ENCODE measurements at places on chromosomes 11 and 22.
A peak's percentile ranks its signal among the peaks of the same experiment; 100 is the strongest.

GRCh38 chr22:25966448-25966913 is 202.8 kb upstream of the SEZ6L start:
- no peak for DNase-seq

DNA sequence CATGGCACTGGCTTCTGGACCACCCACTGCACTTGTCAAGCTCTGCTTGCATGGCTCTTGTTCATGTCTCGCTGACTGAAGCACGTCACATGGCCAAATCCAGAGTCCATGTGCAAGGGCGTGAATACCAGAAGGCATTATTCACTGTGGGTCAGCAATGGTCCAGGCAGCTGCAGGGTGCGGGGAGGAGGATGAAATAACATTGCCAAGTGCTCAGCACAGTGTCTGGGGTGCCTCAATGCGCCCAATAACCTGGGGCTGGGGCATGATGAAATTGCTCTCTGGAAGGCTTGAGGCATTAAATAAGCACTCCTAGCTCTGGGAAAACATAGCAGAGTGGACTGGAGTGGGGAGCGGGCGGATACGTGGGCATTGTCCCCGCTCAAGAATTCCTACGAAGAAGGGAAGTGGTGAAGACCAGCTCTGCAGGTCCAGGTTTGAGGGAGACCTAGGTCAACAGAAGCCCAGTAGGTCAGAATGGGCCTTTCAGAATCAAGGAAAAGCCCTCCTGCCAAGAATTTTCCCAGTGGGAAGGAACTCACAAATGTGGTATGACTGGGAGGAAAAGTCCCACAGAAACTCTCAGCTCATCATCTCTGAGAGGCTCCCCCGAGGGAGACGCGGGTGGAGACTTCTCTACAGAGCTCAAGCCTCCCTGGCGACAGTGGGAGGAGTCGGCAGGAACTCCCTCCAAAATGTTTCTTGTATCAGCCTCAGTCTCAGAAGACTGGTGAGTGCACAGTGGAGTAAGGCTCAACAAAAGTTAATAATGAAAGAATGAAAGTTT is 15.3 kb upstream of the ACCSL start:
- peak; percentile 26 for DNase-seq

DNA sequence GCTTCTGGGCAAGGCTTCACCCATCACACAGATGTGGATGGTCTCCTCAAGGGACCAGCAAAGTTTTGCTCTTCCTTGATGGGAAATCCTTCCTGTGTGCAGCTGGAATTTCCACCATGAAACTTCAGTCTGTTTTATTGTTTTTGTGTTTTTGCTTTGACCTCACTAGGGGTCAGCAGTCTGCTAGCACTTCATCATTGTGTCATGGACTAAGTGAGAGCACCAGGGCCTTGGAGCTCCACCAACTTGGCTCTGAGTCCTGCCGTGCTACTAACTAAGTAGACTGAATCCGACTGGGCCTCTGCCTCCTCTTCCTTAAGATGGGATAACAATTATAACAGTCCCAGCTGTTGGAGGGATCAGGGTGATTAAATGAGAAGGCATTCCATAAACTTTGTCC is 305.8 kb upstream of the NCAM1 start:
- DNase-seq: peak; percentile 81

DNA sequence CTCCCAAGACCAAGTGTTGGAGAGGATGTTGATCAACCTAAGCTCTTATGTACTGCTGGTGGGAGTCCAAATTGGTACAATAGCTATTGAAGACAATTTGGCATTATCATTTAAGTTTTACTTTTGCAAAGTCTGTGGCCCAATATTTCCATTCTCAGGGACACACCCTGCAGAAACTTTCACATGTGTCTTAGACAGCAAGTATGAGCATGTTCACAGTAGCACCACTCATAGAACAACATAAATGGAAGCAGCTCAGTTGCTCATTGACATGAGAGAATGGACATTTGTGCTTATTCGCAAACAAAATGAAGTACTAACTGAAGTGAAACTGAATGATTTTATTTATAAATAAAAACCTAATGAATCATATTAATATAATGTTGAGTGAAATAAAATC is 135.5 kb downstream of the NOX4 start:
- no peak for DNase-seq

GRCh38 chr11:35893796-35894475 is 49.9 kb upstream of the LDLRAD3 start:
- no peak for DNase-seq

DNA sequence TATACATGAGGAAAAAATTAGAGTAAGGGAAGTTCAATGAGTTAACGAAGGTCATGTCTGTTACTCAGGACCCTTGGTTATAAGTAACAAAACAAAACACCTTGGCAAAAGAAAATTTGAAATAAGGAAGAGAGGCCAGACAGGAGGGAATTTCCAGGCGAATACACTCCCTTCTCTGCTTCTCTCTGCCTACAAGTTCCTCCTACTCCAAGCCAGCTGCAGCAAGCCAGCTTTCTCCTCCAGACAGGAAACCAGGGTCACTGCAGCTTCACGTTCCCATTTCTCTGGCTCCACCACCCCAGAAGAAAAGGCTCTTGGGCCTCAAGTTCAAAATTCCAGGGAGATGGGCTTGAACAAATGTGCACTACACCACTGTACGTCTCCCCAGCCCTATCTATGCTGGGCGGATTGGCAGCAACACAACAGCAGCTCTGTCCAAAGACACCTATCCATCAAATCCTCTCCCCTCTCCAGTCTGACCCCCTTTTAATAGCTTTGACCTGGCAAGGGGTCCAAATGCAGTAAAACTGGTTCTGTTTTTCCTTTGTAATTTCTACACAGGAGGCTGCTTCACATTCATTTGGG is 27.7 kb downstream of the SMCO4 start:
- no peak for DNase-seq

DNA sequence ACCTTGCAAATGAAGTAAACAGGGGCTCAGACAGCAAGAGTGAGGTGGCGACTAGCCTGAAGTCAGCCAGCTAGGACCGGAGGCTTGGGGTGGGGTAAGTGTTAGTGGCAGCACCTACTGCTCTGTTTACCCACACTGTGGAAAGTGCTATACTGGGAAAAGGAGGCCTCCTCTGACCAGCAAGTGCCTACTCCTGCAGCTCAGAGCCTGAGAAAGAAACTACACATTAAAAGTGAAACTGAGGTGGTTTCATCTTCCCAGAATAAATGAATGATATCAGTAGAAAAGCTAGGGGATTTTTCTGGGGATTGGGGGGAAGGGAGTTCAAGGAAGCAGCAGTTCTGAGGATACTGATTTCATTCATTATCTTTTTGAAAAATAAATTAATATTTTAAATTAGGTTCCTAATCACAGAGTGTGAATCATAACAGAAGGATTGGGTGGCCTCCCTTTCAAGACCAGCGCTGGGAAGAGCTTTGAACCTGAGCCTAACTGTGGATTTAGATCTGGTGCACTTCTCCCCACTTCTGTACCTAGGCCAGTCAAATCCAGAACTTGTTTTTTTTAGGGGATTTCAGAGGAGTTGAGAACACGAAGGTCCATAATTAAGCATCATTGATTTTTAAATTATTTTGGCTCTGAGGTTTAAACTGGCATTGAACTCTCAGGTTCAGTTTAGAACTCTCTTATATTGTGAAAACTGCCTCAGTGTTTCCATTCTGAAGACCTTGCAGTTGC is 48.1 kb upstream of the GRAMD1B start:
- no peak for DNase-seq

GRCh38 chr22:37121887-37122591 is 12.5 kb upstream of the TMPRSS6 start:
- DNase-seq: no peak

GRCh38 chr11:106275151-106275550 is 197.7 kb downstream of the AASDHPPT start:
- DNase-seq: no peak

GRCh38 chr11:118264569-118265465 is 720 bp upstream of the MPZL2 start:
- DNase-seq: no peak

GRCh38 chr11:132099692-132100091 is 729.3 kb downstream of the NTM start:
- DNase-seq: no peak

DNA sequence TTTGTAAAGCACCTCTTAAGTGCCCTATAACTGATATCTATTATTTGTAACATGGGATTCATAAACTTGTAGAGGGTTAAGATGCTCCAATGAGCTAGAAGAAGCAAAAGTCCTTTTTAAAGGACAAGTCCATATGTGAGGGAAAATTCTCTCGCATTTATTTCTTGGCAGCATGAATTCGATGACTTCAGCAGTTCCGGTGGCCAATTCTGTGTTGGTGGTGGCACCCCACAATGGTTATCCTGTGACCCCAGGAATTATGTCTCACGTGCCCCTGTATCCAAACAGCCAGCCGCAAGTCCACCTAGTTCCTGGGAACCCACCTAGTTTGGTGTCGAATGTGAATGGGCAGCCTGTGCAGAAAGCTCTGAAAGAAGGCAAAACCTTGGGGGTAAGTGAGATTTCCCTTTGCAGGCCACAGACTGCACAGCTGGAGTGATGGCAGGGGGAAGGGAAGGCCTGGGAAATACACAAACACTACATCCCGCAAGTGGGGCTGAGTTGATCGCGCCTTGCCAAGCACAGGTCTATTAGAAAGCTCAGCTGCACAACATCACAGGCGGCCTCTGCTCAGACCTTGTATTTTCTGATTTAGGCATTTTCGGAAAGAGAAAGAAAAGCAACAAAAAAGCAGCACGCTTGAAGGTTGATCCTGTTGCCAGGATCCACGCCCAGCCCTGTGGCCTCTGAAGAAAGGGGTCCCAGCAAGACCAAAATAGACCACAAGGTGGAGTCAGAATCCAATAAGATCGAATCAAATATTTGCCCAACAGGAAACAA is 1.5 kb downstream of the MS4A8 start:
- DNase-seq: no peak

DNA sequence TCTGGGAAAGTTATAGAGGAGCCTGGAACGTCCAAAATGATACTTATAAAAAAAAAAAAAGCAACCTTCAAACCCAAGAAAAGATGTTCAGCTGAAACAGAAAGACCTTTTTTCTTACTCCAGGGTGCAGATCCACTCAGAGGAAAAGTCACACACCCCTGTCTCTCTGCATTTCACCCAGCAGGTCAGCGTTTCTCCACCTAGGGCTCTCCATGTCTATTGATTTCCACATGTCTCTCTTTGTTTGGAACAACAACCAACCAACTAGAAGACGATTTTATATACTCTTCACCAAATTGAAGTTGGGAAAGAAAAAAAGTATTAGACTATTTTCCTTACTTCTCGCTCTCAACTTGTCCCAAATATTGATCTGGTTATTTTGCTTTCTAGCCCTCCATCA is 42.2 kb upstream of the BLID start:
- peak; percentile 69 for DNase-seq

DNA sequence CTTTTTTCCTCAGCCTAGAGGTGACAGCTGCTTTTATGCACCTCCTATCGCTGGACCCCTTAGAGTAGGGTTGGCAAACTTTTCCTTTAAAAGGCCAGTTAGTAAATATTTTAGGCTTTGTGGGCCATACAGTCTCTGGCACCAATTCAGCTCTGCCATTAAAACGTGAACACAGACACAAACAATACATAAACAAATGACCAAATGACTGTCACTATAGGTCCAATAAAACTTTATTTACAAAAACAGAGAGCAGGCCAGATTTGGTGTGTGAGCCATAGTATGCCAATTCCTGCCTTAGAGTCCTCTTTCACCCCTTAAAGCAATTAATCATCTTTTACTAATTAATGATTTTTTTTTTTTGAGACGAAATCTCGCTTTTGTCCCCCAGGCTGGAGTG is 61.1 kb upstream of the RPS13 start:
- no peak for DNase-seq

- DNase-seq: no peak
These were observed 117.6 kb downstream of the LDLRAD3 start for GRCh38 chr11:36061471-36061870.
